Activated naive CD8-positive, alpha-beta T cell treated with anti-CD3 and anti-CD28 coated beads, Interleukin-2, amount 50 U/mL, for 16 hours (primary cell): ENCODE measurements at places on chromosomes 1 and 21.

GRCh38 chr1:217332431-217333065 is 298.3 kb downstream of the GPATCH2 start:
- DNase-seq = no peak

DNA sequence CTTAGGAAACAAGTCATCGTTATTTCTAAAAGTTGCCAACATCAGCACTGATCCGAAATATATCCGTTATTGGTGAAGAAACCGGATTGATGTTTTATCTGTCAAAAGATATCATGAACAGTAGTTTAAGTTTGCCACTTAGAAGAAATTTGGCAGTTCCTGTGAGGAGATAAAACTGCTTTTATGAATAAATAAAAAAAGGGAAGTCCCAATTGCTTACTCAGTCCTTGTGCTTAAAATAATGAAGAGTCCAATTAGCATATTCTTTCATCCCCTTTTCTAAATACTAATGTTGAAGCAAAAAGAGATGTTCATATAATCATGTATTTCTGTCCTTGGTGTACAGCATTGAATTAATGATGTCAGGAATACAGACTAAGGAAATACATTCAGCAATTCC is 164.6 kb downstream of the NCAM2 start:
- DNase-seq = no peak

DNA sequence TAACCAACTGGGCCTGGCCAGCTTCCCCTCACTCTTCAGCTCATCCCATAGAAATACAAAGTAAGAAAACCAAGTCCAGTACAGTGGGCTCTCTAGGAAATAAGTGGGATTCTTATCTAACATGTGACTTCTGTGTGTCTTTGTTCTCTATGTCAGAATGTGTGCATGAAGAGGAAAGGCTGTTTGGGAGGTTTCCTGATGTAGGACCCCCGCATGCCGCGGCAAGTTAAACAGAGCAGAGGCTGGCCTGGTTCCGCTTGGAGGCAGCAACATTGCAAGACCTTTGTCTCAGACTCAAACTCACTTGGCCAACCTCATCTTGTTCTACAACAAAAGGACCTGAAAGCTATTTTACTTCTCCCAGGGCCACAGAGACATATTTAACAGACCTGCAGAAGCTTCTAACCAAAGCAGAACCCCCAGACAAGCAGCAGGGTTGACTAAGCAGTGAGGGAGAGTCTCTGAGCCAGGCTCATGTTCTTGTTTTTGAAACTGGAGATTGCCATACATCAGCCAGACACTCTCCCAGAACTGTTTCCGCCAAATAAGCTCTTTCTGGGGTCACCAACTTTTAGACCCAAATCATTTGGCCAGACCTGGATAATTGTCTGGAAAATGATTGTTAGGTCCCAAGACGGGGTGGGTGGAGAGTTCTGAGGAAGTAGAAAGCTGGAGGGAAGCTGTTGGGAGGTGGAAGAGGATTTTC is 6.2 kb downstream of the MTARC2 start:
- no peak for DNase-seq

GRCh38 chr1:187566354-187566753 is 737.6 kb downstream of the PLA2G4A start:
- DNase-seq = no peak

GRCh38 chr1:37478890-37479254 is 4.5 kb downstream of the ZC3H12A start:
- no peak for DNase-seq

DNA sequence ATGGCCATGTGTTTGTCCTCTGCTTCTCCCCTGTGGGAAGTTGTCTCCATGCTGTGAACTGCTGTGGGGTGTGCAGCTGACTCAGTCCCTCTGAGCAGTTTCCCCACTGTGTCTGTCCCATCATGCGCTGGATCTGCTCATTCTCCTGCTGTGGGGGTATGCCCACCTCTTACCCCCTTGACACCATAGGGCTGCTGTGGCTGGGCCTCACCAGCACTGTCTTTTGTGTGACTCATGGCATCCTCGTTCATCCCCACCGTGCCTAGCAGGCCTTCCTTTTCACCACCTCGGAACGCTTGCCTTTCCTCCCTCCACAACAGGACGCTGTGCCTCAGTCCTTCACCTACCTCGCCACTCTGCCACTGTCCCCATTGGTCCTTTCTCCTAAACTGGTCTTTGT is 27.3 kb downstream of the VANGL2 start:
- DNase-seq = no peak
